NCI-H1105 (cell line): ENCODE measurements at places on chromosomes 1 and 21.

- no peak for DNase-seq
These were observed 70.0 kb upstream of the TNFSF4 start for GRCh38 chr1:173276922-173277800.

DNA sequence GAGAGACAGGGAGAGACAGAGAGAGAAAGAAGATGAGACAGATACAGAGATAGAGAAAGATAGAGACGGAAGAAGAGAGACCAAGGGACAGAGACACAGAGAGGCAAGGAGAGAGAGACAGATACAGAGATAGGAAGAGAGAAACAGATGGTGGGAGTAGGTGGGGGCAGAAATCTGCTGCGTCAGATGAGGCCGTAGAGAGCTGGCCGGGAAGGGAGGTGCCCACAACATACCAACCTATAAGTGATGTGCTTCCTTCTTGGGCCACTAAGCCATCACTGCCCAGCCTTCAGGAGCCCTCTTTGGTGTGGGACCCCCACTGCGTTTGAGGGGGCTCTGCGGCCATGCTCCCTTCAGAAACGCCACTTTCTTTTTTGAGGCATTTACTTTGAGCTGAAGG is 307.6 kb upstream of the VAMP3 start:
- DNase-seq = no peak

- DNase-seq = peak; percentile 46
These were observed 20.5 kb downstream of the SOX13 start for GRCh38 chr1:204093421-204093717.

DNA sequence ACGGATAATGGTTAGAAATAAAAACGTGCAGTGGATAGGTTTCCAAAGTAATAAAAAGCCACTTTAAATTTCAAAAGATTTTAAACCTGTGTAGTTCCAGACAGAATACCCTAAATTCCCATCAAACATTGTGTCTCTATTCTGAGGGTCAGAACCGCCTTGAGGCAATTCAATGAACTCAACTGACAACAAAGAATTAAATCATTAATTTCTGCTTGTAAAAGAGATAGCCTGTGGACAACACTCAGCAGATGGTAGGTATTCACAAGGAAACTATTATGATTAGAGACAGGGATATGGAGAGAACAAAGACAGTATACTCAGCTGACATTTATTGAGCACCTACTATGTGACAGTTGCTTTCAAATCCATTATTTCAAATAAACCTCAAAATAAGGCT is 35.1 kb upstream of the JUN start:
- no peak for DNase-seq

DNA sequence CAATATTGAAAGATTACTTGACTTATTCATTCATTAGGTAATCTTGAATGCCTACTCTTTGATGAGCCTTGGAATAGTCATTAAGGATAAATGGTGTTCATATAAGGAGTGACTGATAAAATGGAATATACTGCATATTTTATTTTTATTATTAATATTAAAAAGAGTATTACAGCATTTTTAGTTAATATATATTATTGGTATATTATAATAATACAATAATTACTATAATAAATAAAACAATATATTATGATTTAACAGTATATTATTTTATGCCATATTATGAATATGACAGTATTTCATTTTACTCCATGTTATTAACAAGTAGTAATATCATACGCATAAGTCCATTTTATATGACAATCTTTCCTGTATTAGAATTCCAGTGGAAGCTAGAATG is 490.8 kb upstream of the NFIA start:
- DNase-seq = no peak

GRCh38 chr1:200740571-200741208 is 2.0 kb downstream of the CAMSAP2 start:
- no peak for DNase-seq

GRCh38 chr1:196593955-196594354 is 14.3 kb downstream of the KCNT2 start:
- no peak for DNase-seq

- no peak for DNase-seq
These were observed 24.3 kb downstream of the TMEM201 start for GRCh38 chr1:9612871-9613624.

DNA sequence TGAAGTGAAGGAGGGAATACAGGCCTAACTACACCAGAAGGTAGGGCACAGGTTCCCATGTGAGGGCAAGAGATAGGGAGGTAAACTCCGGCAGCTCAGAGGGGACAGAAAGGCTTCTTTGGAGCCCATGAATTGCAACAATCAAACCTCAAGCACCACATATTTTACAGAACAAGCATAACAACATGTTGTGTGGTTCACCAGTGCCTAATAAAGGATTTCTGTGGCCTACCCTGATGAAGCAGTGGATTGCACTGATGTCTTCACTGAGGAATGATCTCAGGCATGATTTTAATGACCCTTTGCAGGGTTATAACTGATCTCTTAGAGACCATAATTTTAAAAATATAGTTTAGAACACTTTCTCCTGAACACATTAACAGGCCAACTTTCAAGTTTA is 77.4 kb downstream of the RUNX1 start:
- no peak for DNase-seq

- DNase-seq = no peak
These were observed 53.9 kb upstream of the FBXO28 start for GRCh38 chr1:224059897-224060427.

- DNase-seq = no peak
These were observed 673.7 kb upstream of the BRINP3 start for GRCh38 chr1:191151321-191151807.

GRCh38 chr1:32884726-32885125 is 1.6 kb upstream of the HPCA start:
- DNase-seq = no peak

- no peak for DNase-seq
These were observed 72.9 kb downstream of the CCDC185 start for GRCh38 chr1:223466151-223466550.

DNA sequence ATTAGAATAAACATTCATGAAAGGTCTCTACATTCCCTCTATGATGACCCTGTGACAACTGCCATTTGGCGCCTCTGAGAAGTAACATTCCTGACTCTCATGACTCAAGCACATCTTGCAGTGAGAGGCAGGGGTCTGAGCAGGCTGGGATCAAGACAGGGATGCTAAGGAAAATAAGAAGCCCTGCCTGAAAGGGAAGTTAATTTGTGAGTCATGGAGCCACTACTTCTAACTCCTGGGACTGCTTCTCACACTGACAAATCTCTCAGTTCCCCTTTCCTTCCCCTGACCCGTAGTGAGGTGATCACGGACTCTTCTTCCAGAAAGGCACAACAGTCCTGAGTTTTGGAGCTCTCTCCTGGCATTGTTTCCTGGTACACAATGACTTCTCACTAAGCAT is 231.9 kb downstream of the TNR start:
- DNase-seq = no peak

DNA sequence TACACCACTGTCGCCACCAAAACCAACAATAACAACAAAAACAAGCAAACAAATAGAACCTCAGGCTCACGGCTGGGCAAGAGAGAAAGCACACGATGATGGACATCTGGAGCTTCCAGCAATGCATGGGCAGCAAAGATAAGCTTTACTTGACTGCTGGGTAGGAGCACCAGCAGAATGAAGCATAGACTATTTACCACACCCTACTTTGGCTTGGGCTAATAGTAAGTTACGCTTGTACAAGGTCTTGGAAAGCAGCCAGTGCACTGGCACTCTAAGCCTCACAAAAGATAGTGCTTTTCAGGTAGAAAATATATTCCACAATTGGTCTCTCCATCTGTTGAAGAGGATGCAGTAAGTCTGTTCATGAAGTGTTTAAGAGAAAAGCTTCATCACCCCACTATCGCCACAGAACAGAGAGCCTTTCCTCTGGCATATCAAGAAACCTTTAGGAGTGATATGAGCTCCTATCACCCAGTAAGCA is 13.6 kb downstream of the ADIPOR1 start:
- DNase-seq = no peak

DNA sequence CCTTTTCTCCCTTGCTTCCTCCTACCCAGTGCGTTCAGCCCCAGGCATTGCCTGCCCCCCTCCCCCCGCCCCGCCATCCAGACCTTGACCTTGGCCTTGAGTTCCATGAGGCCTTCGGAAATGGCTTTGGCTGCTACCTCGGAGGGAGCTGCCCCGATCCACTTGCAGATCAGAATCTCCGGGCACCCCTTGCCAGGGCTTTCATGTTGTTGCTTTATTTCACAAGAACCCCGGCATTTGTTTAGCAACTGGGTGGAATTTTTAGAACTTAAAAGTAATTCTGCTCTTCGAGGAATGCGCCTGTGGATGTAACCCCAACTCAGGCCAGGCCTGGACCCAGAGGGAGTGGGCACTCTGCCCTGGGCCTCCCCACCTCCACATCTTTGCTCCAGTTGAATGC is 154.1 kb upstream of the TMEM51 start:
- DNase-seq = no peak

DNA sequence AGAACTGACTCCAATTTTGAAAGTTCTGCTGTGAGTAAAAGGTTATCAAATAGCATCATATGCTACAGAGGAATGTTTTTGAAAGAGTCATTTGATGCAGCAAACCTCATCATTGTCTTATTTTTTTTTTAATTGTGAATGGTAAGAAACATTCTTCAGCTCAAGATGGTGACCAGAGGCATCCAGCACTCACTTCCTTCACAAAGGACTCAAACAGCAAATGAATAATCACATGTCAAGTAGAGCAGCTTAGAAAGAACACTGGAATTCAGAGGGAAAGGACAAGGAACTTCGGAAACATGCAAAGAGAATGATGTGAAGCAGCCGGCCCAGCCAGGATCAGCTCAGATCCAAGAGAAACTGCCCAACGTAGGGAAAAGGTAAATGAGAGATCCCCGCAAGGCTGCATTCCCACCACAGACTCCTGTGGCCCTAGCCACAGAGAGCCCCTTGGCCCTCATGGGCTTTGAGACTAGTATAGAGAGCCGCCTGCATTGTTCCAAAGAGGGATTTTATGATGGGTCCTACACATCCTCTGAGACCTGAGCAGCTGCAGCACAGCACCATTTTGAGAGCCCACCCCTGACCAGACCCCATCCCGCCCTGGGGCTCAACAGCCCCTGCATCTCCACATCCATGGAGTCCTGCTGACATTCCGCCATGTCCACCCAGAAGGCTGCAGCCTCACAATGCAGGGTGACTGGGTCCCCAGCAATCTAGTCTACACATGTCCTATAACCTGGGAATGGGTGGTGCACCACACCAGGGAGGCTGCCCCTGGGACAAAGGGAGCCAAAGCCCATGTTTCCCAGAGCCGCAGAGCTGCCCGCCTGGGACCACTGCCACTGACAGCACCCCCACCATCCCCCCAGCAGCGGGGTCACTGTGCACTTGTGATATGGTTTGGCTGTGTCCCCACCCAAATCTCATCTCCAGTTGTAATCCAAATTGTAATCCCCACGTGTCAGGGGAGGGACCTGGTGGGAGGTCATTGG is 21.2 kb upstream of the UTS2 start:
- no peak for DNase-seq

GRCh38 chr1:20988943-20989342 is 187.8 kb downstream of the EIF4G3 start:
- DNase-seq = no peak
